AG09309 (cell line): ENCODE measurements at places on chromosomes 2 and 18.
A peak's percentile ranks its signal among the peaks of the same experiment; 100 is the strongest.

GRCh38 chr18:78672862-78673446 is 306.7 kb upstream of the SALL3 start:
- DNase-seq: no peak

DNA sequence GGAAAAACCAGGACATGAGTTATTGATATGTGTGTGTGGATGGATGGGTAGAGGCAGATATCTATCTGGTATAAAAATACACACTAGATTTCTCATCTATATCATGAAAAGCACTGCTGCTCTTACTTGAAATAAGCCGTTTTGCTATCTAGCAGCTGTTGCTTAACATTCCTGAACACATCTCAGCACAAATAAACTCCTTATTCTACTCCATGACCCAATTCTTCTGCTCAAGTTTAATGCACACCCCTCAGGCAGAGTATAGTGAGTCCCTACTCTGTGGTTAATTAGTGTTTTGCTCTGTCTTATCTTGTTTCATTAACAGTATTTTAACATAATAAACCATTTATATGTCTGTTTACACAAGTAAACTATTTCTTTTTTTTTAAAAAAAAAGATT is 134.2 kb downstream of the CBLN2 start:
- DNase-seq: no peak

DNA sequence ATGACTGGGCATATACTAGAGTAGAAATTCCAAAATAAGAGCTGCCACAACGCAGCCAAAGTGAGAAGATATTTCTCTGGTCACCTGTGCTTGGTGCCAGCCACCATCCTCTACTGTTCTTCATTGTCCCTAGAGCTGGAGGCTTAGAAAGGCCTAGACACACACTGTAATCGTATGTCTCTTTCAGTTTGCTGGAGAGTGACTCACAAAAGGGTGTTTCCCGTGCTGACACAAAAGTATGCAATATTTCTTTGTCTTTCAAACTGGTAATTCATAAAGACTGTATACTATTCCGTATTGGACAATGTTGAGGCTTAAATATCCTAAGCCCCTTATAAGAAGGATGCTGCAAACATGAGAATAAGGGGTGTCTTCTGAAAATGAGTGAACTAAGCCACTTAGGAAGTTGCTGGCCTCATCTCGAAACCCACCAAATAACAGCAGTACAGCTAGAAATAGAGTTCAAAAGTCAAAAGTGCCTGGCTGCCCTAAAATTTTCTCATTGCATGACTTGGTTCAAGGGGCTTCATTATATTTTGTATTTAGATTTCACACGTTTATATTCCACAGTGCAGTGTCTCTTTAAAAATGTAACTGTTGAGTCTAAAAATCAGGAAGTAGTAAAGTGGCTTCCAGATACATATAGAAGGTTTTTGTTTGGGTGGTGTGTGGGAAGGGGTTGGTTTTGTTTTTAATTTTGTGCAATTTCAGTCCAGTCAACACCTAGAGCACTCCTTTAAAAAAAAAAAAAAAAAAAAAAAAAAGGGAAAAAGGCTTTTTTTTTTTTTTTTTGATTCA is 601.1 kb downstream of the ARHGAP15 start:
- DNase-seq: peak; percentile 21

- no peak for DNase-seq
These were observed 8.5 kb downstream of the TXNL4A start for GRCh38 chr18:79979843-79980242.

DNA sequence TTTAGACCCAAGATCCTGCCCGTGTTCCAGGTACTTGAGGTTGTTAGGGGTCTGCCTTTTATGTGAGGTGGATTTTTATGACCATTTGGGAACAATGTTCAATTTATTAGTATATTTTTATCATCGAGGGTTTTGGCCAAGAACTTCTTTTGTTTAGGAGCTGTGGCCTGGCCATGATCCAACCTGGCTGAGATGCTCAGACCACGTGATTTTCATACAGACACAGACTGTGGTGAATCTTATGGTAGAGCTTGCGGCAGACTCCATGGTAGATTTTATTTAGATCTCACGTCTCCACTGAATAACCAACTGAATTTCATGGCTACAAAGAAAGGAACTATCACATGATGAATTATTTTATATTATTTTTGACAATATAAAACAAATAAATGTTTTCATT is 405.5 kb upstream of the VWC2L start:
- DNase-seq: no peak

DNA sequence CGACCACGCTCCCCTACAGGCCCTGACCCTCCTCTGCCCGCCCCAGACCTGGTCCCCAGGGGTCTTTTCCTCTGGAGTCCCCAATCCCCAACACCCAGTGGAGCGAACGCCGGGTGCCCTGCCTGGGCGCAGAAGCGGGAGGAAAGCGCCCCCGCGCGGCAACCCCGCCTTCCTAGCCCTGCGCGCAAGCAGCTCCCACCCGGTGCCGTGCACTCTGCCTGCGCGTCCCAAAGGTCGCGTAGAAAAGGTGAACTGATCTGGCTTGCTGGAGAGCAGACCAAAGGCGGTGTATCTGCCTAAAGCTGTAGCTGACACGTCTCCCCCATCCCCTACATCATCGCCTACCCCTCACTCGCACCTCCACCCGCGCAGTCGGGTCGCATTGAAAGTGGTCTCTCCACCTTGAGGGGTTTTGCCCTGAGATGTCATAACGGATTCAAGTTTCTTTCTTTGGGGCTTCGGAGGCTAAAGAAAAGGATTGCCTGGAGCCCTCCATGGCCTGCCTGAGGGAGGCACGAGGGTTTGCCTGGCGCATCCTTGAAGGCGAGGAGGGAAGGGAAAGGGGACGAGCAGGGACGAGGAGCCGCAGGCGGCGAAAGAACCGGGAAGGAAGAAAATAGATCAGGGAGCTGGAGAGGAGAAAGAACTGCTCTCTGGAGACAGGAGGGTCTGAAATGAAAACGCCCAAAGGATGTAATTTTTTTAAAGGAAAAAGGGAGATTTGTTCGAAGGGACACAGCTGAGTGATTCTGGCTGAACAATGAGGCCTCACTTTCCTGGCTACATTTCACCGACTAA is 5.8 kb downstream of the GAD1 start:
- no peak for DNase-seq

GRCh38 chr2:148590612-148591011 is 53.9 kb upstream of the EPC2 start:
- DNase-seq: no peak

DNA sequence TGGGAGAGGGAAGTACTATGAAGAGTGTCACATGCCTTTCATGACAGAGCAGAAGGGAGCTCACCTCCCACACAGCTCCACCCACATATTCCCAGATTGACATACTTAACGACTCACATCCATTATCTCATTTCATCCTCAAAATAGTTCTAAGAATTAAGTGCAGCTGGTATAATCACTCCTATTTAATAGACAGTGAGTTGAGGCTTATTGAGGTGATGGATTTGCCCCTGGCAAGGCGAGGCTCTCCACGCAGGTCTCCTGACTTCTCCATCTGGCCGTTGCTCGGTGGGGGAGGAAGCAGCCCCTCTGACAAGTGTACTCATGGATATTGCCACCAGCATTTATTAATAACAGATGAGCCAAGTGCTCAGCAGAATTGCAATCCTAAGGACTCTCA is 81.4 kb downstream of the TGOLN2 start:
- no peak for DNase-seq

DNA sequence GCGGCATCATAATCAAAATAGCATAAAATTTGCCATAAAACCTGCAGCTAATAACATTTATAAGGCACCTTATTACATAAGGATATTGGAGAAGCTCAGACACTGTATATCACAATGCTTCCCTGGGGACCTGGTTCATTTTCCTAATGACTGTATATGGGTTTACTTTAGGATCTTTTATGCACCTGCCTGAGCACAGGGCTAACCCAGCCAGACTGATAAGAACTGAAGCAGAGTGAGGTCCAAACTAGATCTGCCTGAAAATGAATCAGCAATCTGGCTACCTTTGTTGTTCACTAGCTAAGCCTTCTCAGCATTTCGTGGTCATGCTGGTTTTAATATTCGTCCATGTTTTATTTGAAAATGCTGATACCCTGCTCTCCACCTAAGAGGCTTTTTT is 1922.3 kb upstream of the CELF4 start:
- no peak for DNase-seq

DNA sequence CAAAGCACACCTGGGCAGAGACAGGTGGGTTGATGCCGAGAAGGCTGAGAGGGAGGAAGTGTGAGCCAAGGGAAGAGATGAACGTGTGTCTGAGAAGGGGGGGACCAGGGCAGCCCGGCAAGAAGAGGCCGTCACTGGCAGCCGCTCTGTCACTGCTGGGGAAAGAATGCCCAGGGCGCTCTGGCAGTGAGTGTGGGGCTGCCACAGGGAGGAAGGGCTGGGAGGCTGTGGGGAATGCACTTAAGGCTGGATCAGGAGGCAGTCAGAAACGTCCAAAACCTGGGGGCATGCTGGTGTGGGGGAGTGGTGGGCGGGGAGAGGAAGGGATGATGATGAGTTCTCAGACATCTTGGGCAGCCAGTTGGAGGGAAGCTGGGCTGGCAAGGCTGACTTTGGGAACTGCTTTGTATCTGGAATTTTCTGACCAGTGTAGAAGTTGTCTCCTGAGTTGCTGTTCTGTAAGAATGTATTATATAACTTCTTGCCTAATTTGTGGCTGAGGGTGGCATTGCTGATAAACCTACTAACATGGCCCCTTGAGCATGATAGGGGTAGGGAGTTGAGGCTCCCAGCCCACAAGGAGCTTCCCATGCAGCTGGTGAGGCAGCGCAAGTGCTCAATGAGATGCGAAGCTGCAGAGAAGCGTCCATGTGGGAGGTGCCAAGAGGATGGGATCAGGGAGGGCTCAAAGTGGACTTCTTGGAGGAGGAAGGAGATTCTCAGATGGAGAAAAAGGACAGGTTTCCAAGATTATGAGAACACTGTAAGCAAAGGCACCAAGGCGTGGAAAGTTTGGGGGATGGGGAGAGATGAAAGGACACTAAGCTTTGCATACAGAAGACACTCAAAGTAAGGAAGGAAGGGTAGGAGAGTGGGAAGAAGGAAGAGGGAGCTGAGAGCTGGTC is 185.1 kb upstream of the HAAO start:
- DNase-seq: no peak

GRCh38 chr2:203936535-203936934 is at the start of gene ICOS:
ICOS (plus strand) TSS chr2:203936763; CDS start chr2:203936815, 52 bp downstream.
- DNase-seq: no peak

- DNase-seq: no peak
These were observed 837.6 kb upstream of the NXPH2 start for GRCh38 chr2:139617747-139618146.

GRCh38 chr18:70151614-70152013 is 53.9 kb downstream of the RTTN start:
- no peak for DNase-seq

GRCh38 chr2:203849010-203849409 is 18.6 kb upstream of the CTLA4 start:
- DNase-seq: no peak

DNA sequence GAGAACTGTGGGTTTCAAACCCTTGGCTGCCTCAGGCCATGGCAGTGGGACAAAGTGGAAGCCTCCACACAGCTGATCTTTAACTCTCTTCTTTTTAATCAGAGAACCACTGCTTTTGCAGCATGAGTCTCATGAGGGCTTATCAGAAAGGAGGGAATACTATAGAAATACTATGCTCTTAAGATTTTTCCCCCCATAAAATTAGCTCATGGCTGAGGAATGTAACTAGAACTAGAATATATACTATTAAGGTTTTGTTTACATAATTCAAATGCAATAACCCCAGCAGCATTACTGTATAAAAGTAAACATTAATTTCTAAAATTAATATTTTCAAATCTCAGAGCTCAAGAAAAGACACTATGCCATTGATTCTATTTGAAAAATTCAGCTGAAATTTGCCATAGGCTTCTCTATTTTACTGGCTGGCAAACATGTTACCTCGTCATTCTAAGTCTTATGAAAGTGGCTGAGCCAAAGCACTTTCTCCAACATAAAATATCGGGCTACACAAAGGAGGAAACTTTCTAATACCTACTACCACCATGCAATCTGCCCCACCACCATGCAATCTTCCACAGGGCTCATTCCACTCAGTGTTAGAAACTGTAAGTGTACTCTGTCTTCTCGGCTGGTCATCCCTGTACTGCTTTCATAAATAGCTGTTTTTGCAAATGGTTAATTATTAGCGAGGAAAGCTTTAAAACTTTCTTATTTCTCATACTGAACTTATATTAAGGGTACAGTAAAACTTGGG is 42.5 kb downstream of the WDR35 start:
- DNase-seq: no peak

DNA sequence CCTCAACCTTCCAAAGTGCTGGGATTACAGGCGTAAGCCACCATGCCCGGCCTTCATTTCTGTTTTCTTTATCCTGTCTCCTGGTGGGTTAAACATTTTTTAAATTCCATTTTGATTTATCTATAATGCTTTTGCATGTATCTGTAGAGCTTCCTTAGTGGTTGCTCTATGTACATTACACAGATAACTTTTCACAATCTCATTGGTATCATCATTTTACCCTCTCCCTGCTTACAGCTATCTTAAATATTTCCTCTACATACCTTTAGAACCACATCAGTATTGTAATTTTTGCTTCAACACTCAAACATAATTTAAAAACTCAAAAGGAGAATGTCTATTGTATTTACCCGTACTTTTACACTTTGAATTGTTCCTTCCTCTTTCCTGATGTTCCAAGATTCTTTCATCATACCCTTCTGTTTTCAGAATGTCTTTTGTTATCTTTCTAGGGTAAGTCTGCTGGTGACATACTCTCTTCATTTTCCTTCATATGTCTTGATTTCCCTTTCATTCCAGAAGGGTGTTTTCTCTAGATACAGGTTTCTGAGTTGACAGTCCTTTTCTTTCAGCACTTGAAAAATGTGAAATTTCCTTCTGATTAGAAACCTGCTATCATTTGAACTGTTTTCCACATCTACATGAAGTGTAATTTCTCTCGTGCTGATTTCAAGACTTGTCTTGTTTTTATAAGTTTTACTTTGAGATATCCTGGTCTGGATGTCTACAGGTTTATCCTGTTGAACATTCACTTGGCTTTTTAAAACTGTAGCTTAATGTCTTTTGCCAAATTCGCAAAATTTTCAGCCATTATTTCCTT is 21.9 kb downstream of the PPP3R1 start:
- DNase-seq: no peak

- no peak for DNase-seq
These were observed 143.3 kb upstream of the KLHL29 start for GRCh38 chr2:23241611-23242245.

DNA sequence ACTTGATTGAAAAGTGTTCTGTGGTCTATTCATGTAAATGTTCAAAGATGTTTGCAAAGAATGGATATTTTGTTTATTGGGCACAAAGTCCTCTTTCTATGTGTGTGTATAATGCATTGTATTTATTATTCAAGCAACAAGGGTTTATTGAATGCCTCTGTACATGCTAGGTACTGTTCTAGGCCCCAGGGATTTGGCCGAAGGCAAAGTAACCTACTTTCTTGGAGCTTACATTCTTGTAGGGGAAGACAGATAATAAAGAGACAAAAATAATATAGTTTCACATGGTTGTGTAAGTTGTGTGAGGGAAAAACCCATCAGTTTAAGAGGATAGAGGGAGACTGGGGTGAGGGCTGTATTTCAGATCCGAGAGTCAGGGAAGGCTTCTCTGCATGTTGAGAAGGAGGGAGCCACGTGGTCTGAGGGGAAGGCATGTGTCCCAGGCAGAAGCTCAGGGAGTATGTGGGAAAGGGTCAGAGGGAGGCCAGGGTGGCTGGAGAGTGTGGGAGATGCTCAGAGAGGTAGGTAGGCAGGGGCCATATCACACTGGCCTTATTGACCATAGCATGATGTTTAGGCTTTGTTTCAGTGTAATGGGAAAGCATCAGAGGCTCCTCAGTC is 40.4 kb upstream of the GPR155 start:
- no peak for DNase-seq
